Omental fat pad (tissue), 4 donors: ENCODE measurements at places on chromosomes 13 and 19.

DNA sequence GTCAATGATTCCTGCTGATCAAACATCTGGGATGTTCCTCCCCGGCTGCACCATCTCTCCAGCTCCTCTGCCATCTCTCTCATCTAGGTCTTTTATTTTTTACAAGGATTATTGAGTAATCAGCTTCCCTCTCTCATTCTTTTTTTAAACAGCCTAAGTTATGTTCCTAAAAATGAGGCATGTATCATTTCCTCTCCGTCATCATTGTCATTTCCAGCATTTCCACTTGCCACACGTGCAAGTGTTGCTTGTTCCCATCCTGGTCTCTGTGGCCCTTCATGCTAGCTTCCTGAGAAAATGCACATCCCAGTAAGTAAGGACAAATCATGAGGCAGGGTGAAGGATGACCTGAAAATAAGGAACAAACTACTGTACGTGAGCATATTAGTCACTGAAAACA lies 102.7 kb upstream of the POSTN start:
- DNase-seq = no peak

GRCh38 chr13:99986741-99987140 lies 5.2 kb downstream of the ZIC2 start:
- DNase-seq = no peak

GRCh38 chr19:38634757-38635482 lies 12.5 kb upstream of the ACTN4 start:
- peak; percentile 80 for DNase-seq

DNA sequence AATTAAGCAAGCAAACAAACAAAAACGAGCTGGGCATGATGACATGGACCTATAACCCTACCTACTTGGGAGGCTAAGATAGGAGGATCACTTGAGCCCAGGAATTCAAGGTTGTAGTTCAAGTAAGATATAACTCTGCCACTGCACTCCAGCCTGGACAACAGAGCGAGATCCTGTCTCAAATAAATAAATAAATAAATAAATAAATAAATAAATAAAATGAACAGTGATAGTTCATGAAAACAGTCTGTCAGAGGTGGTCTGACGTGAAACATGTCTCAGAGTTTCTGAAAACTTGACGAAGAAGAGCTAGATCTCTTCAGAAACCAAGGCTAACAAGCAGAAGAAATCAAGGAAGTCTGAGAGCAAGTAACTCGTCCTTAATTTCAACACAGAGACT lies 188.8 kb upstream of the GPC6 start:
- DNase-seq = no peak

DNA sequence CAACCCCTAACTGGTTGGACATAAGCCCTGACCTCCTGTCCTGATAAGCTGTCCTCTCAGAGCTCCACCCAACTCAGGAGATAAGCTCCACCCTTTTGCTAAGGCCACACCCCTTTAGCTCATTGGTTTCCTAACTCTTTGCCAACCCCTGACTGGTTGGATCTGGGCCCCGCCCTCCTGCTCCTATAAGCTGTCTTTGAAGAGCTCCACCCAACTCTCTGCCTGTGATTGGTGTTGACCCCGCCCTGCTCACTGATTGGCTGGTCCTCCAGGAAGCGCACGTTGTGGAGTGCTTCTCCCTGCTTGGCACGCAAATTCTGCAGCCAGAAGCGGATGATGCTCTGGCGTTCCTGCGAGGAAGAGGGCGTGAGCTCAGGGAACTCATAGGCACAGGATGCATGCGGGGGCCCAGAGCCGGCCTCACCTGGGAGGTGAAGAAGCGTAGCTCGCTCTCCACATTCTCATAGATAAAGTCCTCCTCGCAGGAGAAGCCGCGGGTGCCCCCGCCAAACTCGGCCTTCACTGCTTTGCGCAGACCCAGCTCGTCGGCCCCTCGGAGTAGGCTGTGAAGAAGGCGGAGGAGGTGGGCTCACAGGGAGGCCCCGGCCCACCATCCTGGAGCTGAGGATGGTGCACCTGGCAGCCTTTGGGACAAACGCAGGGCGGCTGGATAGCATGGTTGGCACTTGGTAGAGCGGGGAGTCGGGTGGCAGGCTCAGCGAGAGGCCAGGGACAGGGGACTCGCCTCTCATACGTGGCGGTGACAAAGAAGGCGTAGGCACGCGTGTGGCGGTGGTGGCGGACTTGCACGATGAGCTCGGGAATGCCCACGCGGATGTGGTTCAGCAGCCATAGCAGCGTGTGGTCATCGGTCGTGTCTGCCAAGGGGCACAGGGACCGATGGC lies 1.7 kb downstream of the ANO8 start:
- DNase-seq = no peak

DNA sequence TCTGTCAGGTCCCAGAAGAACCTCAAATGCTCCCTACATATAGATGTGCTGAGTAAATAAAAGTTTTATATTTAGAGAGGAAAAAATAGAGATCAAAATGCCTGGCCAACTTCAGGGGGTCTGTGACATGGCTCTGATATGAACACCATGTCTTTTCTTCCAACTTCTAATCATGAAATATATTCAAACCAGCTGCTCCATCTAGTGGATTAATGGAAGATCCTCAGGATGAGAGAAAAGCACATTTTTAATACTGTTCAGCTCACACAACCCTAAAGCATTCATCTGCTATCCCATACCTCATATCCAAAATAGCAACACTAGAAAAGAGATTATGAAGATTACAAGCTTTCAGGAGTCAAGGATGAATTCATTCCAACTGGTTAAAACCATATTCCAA lies 56.0 kb upstream of the DOCK9 start:
- DNase-seq = no peak

- no peak for DNase-seq
These were observed 80.0 kb downstream of the KDM4B start for GRCh38 chr19:5048727-5049553.

DNA sequence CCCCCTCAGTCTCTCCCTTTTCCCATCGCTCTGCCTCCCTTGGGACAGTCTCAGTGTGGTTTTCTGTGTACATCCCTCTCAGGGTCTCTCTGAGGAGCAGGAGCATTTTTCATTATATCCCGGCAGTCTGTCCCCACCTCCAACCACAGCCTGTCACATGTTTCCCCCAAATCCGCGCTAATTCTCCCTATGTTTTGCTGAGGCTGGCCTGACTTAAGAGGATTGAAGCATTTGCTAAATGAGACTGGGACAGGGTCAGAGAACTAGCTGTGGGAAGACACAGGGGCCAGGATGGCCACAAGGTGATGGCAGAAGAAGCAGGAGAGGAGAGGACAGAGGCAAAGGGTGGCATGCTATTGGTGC lies 5.5 kb downstream of the TPRX1 start:
- no peak for DNase-seq

DNA sequence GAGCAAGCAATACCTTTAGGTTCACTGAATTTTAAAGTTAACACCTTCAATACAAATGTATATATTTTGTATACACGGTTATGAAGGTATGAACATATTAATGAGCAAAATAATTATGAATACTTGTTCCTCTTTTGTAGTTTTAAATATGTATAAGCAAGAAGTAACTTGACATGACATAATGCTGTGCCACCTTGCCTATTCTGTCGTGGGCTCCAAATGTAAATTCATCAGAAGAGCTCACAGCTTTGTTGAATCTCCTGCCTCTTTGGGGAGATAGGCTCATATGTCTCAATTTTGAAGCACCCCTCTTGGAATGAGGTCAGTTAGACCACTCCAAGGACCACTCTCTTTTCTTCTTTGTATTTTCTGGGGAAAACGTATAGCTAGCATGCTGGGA lies 59.3 kb downstream of the LRCH1 start:
- no peak for DNase-seq

DNA sequence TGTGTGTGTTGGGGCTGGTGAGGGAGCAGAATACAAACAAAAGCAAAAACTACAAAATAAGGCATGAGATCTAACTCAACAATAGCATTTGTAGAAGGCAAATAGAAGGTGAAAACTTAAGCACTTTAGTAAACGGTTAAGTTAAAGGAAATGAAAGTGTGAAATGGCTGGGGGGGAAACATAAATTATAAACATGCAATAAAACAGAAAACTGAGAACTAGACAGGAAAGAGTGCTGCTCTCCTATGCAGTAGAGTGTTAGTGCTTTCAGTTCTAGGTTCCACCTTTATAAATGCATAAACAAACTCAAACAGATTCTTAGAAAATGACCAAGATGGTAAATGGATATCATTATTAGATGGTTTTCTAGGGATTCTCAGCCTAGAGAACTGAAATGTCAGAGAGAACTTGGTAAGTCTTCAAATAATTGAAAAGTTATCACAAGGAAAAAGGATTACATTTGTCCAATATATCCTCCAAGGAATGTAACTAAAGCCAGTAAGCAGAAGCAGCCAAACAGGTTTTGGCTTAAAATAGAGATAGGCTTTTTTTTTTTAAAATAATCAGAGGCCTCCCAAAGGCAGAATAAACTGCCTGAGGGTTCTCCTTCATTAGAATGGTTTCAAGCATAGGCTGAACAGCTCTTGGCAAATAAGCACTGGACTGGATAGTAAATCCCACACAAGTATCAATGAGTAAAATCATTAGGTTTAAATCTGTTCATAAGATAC lies 23.3 kb downstream of the RBM26 start:
- DNase-seq = no peak

DNA sequence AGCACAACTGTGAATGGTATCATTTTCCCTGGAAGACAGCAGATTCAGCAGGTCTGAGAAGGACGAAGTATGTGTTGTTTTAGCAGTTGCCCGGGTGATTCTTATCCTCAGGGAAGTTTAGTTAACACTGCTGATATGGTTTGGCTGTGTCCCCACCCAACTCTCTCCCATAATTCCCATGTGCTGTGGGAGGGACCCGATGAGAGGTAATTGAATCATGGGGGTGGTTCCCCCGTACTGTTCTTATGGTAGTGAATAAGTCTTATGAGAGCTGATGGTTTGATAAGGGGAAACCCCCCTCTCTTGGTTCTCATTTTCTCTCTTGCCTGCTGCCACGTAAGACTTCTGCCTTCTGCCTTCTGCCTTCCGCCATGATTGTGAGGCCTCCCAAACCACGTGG lies 81.0 kb upstream of the UBAC2 start:
- no peak for DNase-seq

DNA sequence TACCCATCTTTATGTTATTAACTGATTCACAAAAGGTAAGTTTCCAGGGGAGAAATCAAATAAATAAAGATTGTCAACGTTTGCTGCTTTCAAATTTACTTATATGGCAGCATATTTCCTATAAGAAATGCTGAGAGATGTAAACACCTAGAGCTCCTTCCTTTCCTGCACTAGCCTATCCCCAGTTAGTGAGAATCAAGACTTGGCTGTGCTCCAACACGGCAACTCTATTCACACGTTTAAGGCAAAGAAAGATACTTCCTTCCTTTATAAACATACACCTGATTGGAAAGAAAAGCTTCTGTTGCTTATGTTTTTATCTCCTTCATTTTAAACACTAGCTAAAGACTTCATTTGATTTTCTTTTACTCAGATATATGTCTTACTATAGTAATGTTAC lies 107.0 kb downstream of the PCDH9 start:
- DNase-seq = no peak

DNA sequence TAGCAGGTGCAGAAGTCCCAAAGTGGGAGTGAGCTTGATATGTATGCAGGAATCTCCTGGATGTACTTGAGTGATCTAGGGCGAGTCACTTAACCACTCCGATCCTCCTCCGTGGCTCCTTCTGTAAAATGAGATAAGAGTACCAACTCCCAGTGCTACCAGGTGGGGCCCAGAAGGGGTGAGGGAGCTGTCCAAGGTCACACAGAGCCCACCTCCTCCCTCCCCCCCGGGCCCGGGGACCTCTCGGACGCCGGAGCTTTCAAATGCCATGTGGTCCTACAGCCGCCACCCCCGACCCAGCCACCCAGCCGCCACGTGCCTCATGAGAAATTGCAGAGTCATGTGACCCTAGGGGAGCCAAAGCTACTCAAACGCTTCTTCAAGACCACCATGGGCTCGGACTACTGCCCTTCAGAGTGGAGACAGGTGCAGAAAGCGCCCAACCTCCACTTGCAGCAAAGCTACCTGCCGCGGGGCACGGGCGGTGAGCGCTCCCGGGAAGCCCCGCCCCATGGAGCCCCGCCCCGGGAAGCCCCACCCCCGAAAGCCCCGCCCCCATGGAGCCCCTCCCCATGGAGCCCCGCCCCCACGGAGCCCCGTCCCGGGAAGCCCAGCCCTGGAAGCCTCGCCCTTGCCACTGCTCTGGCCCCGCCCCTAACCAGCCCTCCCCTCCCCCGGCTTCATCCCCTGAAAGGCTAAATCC lies 10.1 kb upstream of the ZNF358 start:
- no peak for DNase-seq
